Right forelimb (tissue), 1 donor: ENCODE measurements at places on chromosomes 13 and 19.

DNA sequence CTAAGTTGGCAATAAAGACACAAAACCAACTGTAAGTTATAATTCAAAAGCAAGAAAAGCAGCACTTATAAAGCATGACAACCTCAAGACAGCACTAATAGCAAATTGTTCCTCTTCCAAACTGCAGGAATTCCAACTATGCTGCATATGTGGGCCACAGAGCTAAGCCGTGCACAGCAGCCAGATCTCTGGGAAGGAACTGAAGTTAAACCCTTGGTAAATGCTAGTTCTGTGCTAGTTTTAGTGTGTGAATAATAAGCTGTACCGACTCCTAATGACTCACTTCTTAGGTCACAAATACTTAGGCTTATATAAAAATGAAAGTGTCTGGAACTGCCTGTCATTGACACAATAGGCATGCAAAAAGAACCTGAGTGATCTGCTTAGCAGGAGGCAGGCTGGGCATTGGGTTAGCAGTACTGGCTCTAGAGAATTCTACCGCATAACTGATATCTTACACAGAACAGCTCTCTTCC is 21.2 kb upstream of the GTF3A start:
- no peak for DNase-seq

DNA sequence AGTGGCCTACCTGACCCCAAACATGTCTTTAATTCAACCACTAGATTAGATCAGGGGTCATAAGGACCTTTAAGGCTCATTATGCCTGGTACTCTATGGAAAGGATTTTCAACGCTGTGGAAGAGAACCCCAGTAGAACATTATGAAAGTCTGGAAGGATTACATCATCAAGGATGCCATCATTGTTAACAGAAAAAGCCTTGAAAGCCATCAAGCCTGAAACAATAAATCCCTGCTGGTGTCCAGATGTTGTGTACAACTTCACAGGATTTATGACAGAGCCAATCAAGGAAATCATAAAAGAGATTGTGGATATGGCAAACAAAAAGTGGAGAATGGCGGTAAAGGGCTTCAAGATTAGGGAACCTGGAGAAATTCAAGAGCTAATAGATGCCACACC is 59.7 kb downstream of the NAA16 start:
- DNase-seq, result no peak

GRCh38 chr13:38202740-38203139 is 146.9 kb upstream of the UFM1 start:
- no peak for DNase-seq

DNA sequence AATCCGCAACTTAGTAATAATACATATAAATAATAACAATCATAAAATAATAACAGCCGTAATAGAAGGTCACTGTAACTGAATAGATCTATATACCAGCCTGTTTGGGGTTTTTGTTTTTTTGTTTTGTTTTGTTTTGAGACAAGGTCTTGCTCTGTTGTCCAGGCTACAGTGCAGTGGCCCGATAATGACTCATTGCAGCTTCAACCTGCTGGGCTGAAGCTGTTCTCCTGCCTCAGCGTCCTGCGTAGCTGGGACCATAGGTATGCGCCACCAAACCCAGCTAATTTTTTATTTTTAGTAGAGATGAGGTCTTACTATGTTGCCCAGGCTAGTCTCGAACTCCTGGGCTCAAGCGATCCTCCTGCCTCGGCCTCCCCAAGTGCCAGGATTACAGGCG is 950 bp downstream of the IGSF23 start:
- DNase-seq, result no peak

GRCh38 chr13:104975272-104975671 is 1560.2 kb downstream of the EFNB2 start:
- DNase-seq, result no peak

GRCh38 chr13:113378825-113379224 is 14.9 kb upstream of the GRTP1 start:
- no peak for DNase-seq

GRCh38 chr19:32407004-32407992 is 1.7 kb downstream of the DPY19L3 start:
- no peak for DNase-seq

GRCh38 chr13:113548778-113549621 is 35.6 kb upstream of the TFDP1 start:
- DNase-seq, result no peak

GRCh38 chr13:113125506-113126264 is 3.1 kb downstream of the F10 start:
- DNase-seq, result no peak

GRCh38 chr19:1113030-1113985 is 9.5 kb downstream of the GPX4 start:
- peak; percentile 97 for DNase-seq

DNA sequence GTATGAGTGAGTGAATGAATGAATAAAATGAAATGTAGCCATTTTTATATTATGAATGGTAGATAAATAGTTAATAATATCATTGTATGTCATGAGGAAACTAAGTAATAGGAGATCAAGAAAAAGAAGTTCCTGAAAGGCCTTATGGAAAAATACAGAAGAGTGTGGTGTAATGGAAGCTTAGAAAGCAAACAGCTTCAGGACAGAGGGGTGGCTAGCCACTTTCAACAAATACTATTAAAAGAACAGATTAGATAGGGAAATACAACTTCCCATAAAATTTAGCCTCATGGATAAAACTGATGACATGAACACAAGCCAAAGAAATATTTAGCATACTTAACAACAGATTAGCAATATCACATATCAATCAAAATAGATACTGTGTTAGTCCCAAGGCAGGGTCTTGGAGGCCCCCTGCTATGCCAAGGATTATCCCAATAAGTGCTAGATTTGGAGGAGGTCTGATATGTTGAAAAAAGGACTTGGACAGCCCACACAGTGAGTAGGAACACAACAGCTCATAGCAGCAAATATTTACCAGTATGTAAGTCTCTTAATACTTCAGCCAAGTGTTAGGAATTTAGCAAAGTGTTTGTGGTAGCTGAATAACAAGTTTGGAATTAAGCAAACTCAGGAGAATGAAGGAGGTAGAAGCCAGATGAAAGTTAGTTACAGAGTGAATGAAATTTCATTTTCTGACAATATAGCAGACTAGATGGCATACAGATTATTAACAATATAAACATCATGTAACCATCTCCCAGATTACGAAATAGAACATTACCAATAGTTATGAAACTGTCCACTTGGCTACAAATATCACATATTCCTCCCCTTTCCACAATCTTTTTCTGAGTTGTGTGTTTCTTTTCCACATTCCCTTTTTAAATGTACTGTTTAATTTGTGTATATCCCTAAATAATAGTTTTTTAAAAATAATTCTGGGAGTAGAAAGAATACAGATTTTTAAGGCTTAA is 1632.0 kb downstream of the PCDH9 start:
- DNase-seq, result no peak

DNA sequence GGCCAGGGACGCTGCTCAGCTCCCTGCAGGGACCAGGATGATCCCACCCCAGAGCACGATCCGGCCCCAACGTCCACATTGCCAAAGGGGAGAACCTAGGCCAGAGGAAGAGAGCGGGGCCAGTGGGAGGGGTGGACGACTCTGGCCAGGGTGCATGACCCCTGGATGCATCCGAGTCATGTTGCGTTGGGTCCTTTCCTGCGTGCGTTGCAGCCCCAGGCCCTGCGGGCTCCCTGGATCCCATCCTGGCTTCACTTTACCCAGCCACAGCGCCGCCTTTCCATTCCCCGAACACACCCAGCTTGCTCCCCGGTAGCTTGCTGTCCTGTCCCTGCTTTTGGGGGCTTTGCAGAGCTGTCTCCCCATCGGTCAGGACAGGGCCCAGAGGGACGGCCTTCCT is 10.5 kb downstream of the PLIN4 start:
- no peak for DNase-seq

DNA sequence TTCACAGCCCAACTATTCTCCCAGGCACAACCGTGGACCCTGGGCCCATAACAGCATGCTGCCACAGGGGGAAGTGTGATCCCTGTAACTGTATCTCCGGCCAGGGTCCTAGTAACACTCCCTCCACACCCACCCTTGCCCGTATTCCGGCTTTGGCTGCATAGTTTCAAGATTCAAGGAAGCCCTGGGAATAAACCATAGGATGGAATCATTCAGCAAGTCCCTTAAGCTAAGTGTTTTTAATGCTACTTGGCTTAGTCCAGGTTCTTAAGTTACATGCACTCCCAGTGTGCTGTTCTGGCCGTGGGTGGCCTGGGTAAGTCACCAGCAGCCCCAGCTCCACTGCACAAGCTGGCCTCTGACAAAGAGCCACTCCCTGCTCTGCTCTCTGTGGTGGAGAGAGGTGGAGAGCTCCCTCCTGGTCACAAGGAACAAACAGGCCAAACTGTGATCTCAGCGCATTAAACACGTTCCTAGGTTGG is 532.4 kb upstream of the SGCG start:
- peak; percentile 57 for DNase-seq

DNA sequence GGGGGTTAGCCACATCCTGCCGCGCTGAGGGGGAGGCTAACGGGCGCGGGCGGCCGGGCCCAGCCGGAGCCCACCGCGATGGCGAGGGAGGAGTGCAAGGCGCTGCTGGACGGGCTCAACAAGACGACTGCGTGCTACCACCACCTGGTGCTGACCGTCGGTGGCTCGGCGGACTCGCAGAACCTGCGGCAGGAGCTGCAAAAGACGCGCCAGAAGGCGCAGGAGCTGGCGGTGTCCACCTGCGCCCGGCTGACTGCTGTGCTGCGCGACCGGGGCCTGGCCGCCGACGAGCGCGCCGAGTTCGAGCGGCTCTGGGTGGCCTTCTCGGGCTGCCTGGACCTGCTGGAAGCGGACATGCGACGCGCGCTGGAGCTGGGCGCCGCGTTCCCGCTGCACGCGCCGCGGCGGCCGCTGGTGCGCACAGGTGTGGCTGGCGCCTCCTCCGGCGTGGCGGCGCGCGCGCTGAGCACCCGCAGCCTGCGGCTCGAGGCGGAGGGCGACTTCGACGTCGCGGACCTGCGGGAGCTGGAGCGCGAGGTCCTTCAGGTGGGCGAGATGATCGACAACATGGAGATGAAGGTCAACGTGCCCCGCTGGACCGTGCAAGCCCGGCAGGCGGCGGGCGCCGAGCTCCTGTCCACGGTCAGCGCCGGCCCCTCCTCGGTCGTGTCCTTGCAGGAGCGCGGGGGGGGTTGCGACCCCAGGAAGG is 692 bp downstream of the RGS9BP start:
- DNase-seq, result no peak

GRCh38 chr19:33388725-33389420 is 15.4 kb downstream of the CEBPG start:
- peak; percentile 62 for DNase-seq

- no peak for DNase-seq
Observed at GRCh38 chr13:74324338-74324737, 190.1 kb upstream of the KLF12 start.

DNA sequence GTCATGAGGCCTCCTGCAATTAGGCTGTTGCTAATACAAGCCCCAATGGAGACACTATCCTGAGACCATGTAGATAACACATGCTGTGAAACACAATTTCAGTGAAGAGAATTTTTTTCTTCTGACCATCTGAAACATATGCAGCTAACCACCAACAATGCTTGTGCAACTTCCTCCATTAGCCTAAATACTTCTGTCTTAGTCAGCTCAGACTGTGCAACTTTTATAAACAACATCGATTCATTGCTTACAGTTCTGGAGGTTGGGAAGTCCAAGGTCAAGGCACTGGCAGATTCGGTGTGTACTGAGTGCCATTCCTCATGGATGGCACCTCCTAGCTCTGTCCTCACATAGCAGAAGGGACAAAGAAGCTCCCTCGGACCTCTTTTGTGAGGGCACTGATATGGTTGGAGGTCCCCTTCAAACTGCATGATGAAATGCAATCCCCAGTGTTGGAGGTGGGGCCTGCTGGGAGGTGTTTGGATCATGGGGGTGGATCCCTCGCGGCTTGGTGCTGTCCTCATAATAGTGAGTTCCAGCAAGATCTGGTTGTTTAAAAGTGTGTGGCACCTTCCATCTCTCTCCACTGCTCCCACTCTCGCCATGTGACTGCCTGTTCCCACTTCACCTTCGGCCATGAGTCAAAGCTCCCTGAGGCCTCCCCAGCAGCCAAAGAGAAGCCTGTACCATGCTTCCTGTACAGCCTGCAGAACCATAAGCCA is 27.7 kb downstream of the STK24 start:
- peak; percentile 7 for DNase-seq

- no peak for DNase-seq
Observed at GRCh38 chr13:84296401-84296800, 414.1 kb upstream of the SLITRK1 start.

- DNase-seq, result no peak
Observed at GRCh38 chr13:108193806-108194205, 21.5 kb downstream of the LIG4 start.

- DNase-seq, result no peak
Observed at GRCh38 chr13:31957772-31958171, 73.8 kb upstream of the FRY start.

DNA sequence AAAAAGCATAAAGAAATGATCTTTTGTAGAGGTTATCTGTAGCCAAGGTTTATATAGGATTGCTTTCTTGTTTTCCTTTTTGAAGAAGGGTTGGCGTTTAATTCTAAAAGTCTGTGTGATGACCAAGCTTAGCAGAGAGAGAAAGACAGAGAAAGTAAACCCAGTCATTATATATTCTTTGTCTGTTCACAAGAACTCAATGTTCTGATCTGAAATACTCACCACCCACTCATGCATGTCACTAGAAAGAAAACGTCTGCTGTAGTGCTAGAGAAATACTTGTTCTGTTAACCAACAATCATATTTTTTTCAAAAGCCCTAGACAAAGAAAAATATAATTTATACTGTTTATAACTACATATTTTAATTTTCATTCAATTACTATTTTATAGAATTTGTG is 173.7 kb upstream of the SLITRK5 start:
- no peak for DNase-seq

DNA sequence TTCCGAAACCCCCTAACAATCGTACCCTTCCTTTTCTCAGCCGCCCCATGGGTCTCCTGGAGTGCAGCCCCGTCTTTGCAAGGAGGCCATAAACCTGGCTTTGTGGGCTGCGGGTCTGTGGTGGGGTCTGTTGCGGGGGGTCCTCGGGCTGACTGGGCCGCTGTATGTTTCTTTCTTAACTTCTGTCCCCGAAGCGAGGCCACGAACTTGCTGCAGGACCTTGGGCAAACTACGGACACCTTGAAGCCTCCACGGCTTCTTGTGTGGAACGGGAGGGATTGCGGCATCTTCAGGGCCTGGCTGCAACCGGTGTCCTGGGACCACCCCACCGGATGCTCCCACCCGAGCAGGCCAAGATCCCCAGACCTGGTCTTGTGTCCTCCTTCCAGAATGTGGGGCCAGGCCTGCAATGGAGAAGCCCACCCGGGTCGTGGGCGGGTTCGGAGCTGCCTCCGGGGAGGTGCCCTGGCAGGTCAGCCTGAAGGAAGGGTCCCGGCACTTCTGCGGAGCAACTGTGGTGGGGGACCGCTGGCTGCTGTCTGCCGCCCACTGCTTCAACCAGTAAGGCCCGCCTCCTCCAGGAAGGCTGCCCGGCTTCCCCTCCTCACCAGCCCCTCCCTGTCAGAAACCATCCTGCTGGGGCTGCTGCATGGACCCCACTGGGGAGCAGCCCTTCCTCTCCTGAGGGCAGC is 12.0 kb downstream of the TIMM13 start:
- DNase-seq, result no peak
